GM18507 (cell line): ENCODE measurements at places on chromosomes 5 and 9.

DNA sequence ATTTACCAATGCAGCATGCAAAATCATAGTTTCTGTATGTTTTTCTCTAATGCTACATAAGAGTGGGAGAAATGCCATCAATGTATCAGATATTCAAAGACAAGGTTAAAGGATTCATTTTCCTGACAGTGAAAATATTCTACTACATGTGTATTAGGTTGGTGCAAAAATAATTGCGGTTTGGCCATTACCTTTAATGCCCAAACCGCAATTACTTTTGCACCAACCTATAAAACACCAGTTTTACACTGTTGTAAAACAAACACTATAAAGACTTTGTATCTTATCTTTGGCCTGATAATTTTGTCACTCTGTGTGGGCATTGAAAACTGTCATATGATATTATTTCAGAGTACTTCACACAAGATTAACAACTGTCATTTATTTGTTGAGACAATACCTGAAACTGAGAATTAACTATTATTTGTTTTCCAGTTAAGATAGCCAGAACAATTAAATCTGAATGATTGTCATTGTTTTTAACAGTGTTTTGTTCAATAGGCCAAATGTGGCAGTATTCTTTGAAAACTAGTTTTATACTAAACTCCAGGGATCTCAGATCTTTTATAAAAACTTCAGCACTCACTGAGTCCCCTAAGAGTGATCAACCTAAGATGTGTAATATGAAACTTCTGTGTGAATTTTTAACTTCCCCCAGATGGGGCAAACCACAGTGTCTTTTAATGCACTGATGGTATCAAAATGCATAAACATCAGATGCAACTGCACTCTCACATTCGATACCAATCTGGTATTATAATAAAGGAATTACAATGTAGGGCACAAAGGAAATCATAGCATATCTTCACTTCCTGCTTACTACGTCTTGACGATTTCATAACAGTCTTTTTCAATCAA, 53.8 kb upstream of the FBN2 start:
- no peak for DNase-seq

GRCh38 chr5:180803181-180804128, 849 bp upstream of the MGAT1 start:
- DNase-seq, result peak; percentile 73

DNA sequence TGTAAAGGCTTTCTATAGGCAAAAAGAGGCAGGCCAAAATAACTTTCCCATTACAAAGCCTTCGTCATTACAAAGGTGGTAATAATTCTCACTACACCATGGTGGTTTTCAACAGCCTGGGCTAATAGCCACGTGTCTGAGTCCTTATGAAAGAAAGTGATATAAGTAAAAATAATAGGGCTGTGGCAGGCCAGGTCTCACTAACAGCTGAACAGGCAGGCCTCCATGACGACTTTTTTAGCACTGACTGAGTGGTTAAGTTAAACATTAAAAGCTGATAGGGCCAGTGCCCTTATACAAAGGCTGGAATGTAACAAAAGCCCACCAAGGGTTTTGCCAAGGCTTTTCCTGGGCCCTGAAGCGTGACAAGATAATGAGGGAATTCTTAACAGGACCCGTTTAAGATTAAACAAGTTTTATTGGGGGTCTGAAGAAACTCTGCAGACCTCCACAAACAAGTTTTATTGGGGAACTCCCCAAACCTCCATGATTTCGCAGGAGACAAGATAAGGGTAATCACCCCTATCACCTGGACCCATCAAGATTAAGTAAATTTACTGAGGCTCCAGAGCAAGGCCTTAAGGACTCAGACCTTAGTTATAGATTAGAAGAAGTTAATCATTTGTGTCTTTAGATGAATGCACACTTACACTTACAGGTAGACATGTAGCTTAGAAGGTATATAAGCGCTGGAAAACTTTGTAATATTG, 412.9 kb downstream of the CHSY3 start:
- DNase-seq, result no peak

DNA sequence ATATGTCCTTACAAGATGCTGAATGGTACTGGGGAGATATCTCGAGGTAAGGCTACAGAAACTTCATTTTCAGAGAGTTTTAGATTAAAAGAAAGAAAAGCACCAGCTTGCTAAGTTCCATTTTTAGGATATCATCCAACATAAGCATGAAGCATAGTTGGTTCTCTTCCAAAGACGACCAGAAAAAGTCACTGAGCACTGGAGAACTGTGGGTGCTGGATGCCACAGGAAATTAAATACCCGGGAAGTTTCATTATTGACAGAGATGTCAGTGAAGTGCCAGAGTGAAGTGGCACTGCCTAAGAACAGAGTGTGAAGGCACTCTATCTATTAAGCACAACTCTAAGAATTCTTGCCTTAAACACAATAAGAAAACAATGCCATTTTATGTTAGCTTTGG, 76.8 kb downstream of the PIK3R1 start:
- no peak for DNase-seq

DNA sequence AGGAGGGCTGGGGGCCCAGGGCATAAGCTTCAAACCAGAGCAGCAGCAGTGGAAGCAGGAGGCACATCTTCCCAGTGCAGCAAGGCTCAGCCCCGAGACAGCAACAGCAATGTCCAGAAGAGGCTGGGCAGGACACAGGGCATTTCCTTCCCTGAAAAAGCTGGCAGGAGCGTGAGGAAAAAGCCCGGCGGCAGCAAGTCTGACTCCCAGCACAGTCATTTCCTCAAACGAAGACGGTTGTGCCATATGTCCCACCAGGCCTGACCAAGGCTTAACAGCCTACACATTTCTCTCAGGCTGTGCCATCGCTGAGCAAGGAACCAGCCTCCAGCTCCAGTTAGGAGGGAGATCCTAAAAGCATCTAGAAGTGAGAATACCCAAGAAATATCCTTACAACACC, 74.5 kb downstream of the APTX start:
- no peak for DNase-seq

DNA sequence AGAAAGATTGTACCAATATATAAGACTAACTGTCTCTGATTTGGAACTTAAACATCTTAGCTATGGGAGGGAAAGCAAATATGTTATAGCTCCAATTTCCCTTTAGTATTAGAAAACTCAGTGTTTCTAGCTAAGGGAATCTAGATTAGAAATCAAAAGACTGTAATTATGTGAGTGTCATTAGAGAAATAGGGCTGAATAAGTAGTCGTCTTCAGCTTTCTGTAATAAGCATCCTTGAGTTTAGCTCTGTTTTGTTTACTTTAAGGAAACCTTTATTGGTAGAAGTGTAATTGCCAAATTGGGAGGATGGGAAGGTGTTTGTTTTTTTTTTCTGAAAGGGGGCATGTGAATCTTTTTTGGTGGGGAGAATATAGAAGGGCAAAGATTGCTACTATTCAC, 5.2 kb downstream of the DMXL1 start:
- DNase-seq, result no peak

GRCh38 chr5:115084246-115084793, 85.4 kb downstream of the TRIM36 start:
- DNase-seq, result no peak

DNA sequence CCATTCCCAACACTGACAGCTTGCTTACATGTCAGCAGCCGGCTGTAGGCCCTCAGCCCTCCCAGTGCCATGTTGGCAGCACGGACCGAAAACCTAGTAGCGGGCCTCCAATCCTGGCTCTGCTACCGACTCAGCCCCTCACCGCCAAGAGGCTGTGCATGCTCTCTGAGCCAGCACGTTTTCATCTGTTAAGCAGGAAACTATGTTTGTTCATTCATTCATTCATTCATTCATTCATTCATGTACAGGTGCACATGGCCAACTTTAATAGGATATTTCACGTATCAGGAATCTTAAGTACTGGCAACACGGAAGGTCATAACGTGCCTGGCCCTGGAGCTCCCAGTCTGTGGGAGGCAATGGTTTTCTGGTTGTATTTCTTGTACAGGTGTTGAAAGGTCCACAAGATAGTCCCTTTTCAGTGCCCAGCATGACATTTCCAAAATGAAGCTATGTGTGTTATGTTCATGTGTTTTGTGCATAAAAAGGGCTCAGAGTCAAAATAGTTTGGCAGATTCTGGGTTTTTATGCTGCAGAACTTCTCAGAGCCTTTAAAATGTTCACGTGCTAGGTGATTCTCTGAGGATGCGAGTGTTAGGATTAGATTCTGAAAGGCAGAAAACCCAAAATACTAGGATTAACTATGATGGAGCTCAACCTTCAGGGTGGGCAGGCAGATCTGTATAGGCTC, 17.7 kb downstream of the SUSD3 start:
- no peak for DNase-seq

- DNase-seq, result no peak
Observed at GRCh38 chr9:35801328-35802128, 10.1 kb downstream of the NPR2 start.

GRCh38 chr5:171639205-171639621, 146.4 kb upstream of the SMIM23 start:
- no peak for DNase-seq

GRCh38 chr5:141512911-141513626, 24.2 kb downstream of the PCDHGC5 start:
- DNase-seq, result no peak

DNA sequence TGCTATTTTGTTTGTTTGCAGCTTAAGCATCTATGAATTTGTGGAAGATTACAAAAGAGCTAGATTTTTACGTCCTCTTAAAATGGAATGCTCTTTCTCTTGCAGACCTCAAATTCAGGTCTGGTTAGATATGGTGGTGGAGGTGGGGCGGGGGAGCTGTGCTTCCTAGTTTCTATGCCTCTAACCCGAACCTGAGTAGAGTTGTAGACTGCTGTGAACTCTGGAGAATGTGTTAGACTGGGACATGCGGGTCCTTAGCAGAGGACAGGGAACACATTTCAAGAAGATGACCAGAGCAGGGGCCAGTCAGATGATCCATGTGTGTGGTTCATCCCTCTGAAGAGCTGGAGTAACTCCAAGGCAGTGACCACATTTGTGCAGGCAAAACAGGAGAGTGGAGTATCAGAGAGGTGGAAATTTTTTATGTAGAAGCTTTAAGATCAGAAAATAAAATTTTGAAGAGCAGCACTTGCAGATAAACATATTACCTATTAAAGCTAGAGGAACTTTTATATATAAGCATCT, 154.9 kb downstream of the FAM174A start:
- DNase-seq, result no peak

GRCh38 chr5:169218176-169218575, 82.8 kb downstream of the SLIT3 start:
- DNase-seq, result no peak

- DNase-seq, result no peak
Observed at GRCh38 chr5:126680191-126680817, 79.6 kb downstream of the PHAX start.

DNA sequence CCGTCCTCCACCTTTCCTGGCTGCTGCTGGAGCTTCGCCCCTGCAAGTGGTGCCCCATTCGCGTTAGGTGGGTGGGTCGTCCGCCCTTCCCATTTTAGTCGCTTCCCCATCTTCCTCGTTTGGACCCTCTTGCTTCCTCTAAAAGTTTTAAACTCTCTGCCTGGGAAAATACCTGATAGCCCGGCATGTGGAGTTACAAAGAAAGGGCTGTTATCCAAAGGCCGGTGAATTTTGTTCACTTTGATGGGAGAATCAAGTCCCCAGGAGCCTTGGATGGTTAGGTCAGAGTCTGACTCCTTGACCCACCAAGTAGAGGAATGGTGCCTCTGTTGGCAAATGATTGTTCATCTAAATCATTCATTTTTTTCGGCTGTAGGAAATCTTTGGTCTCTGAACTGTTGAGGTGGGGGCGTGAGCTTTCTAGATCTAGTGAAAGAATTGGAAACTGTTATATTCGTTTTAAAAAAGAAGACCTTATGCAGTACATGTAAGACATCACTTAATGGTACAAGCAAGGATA, 29.5 kb upstream of the APC start:
- no peak for DNase-seq

DNA sequence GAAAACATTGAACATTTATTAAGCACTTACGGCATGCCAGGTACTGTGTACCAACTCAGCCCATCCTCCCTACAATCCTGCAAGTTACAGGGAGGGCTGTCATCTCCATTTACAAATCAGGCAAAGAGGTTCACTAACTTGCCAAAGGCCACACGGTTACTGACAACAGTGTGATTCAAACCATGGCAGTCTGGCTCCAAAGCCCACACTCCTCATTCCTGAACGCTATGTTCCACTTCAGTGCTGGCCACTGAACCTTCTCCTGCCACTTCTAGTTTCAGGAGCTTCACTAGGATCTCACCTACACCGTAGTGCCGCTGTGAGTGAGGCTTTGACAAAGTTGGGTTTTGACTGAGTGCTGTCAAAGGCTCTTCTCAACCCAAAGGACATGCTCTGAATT, 7.2 kb upstream of the LIFR start:
- DNase-seq, result no peak

- no peak for DNase-seq
Observed at GRCh38 chr5:86760661-86761060, 142.9 kb downstream of the COX7C start.

GRCh38 chr9:113682297-113682771, 193.8 kb upstream of the ZNF618 start:
- DNase-seq, result peak; percentile 33

- DNase-seq, result no peak
Observed at GRCh38 chr9:105299190-105299854, 54.9 kb downstream of the SLC44A1 start.

DNA sequence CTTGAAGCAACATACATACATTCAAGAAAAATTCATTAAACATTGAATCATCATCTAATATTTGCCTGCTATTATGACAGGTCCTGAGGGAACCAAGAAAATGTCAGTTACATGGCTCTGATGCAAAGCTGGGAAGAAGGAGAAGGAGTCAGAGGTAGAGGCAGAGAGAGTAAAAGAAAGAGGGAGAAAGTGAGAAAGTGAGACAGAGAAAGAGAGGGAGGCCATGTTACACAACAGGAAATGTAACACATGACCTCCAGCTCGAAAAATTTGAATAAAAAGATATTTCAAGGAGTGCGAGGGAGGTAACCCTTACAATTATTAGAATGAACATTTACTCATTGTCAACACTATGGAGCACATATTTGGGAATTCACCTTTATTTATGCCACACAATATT, 189.7 kb downstream of the PDE4D start:
- DNase-seq, result no peak

GRCh38 chr5:151589878-151590570, 1.1 kb downstream of the FAT2 start:
- DNase-seq, result no peak

DNA sequence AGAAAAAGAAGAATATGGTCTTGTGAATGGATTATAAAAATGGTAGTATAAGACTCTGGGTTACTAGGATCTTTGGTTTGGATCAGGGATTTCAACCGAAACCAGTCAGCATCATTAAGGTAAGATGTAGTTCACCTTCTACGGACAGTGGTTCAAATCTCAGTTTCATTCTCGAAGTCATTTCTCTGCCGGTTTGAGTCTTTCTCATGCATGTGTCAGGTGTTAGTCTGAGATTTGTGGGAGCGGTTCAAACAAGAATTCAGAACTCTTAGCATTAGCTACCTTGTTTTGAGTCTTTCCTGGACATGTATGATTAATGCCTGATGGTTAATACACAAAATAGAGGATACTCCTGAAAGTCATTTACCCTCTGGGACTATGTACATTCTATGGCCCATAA, 735.9 kb upstream of the NUDT12 start:
- no peak for DNase-seq
